ENCODE measurements at places on chromosomes 12 and 14.

GRCh38 chr12:107304588-107305532 lies 211.5 kb upstream of the CRY1 start:
- no peak for DNase-seq

DNA sequence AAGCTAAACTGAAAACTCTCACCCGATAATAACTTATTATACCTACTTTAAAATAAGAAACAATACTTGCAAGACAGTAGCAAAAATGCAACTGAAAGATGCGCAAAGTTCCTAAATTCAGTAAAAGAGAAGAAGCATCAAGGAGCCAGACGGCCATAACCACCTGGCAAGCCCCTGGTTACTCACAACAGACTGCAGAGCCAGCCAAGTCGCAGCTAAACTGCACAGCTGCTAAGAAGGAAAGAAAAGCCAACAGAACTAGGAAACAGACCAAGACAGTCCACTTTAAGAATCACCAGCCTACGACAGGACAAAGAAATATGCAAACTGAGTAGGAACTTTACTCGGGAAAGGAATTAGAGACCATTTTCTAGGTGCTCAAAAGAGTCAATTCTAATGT lies 127.9 kb downstream of the TMTC1 start:
- no peak for DNase-seq

DNA sequence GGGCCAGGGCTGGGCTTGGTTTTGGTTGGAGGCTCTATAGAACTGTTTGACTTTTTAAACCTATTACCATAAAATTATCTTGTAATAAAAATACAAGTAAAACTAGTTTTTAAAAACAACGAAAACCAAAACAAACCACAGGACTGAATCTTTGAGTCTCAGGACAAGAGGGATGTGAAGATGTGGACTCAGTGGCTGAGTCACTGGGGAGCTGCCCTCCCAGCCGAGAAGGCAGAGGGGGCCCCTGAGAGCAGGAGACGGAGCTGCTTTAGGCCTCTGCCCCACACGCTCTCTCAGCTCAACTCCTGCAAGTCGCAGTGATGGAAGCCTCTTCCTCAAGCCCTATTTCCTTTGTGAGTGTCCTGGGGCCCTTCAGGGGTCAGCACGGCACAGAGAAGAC lies 59.0 kb downstream of the CDC42BPB start:
- DNase-seq: no peak

DNA sequence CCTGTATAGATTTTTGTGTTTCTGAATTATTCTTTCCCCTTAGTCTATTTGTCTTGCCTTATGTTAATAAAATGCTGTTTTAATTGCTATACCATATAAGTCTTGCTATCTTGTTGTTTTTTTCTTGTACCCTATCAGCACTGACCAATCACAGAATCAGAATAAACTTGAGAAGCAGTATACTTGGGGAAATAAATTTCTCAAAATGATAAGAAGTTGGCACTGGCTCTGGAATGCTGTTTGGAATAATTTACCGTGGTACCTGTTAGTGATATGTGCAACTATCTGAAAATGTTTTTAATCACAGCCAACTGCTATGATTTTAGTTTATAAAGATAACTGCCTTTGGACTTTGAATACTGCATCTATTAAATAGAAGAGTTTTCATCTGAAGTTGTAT lies 37.9 kb upstream of the EPS8 start:
- DNase-seq: no peak

GRCh38 chr12:25256005-25256404 lies 5.3 kb upstream of the KRAS start:
- no peak for DNase-seq

- no peak for DNase-seq
Measured at GRCh38 chr12:61018571-61018970, 1241.6 kb upstream of the USP15 start.

DNA sequence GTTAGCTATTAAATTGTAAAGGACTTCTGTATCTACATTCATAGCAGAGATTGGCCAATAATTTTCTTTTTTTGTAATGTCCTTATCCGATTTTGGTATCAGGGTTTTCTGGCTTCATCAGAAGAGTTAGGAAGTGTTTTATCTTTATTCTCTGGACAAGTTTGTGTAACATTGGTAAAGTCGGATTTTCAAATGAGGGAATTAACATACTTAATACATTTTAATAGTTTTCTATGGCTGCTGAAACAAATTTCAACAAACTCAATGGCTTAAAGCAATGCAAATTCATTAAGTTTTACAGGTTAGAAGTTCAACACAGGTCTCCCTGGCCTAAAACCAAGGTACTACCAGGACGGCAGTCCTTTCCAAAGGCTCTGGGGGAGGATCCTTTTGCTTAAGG lies 13.2 kb upstream of the SLC8A3 start:
- DNase-seq: no peak

DNA sequence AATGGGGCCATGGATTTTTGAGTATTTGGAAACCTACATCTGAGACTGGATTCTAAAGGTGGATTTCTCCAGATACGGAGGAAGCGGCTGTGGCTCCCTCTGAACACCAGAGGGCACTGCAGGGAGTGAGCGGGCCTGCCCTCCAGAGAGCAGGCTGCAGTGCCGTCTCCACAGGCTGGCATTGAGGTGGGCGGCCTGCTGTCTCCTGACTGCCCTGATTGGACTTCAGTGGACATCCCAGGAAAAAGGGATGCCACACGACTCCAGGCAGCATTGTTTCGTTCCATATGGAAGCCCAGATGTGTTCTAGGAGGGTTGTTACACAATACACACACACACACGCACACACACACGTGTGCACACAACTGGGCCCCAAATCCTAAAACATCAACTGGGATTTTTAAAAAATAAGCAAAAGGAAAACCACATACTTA lies 20.9 kb upstream of the ANO2 start:
- DNase-seq: peak; percentile 58

GRCh38 chr12:108337235-108338223 lies 1.6 kb downstream of the CMKLR1 start:
- DNase-seq: peak; percentile 82

DNA sequence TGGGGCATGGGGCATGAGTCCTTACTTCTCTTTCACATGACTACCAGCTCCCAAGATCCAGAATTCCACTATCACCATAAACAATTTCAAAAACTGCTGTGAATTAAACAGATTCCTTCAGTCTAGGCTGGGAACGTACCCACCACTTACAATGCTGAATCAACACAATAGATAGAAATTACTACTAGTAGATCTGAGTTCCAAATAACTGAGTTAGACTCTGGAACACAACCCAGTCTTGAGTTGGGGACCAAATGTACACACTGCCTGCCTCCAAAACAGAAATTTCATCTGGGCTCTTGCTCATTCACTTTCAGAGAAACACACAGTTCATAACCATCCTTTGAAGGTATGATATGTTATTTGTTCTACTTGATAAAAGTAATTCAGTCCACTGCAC lies 8.9 kb downstream of the CORO1C start:
- no peak for DNase-seq

- DNase-seq: no peak
Measured at GRCh38 chr14:90505531-90505930, 108.7 kb downstream of the CALM1 start.

DNA sequence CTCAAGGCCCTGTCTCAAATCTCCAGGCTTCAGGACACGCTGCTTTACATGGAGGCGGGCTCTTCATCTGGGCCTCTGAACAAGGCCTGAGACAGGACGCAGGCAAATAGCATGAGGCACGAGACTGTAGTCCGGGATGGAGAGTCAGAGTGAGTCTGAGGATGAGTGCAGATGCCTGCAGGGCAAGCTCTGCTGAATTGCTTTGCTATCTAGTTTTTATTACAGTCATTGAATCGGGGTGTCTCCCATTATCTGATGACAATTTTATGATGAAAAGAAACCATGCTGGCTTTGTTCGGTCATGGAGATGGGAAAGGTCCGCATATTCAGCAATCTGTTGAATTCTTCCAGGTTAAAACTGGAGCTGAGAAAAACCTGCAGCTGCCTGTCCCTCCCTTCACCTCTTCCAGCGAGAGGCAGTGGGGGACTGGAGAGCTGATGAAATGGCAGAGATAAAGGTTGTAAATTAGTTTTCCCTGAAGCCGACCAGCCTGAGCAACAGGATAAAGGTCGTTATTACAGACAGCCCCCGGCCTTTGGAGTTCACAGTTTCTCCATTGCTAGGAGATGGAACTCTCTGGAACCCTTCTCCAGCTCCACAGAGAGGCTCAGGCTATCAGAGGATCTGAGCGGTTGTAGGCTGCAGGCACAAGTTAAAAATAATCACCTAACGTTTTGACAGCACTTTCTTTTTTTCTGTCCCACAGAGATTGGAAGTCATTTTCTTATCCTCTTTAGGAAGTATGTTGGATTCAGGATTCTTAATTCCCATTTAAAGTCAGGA lies 1.3 kb upstream of the ADGRD1 start:
- DNase-seq: no peak

DNA sequence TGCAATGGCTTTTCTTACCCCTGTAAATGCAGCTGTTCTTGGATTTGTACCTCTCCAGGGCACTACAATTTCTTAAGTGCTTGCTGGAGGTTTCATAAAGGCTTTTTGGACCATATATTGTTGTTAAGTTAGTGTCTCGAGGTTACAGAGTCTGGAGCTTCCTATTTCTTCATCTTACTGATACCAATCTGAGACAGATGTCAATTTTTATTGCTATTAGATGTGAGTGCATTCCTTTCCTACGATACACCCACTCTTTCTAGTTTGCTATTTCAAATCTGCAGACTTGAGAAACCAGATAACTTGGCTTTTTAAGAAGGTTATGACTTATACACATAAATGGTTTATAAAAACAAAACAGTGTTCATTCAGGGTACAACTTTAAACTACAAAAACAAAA lies 2.1 kb downstream of the NOXRED1 start:
- DNase-seq: no peak

DNA sequence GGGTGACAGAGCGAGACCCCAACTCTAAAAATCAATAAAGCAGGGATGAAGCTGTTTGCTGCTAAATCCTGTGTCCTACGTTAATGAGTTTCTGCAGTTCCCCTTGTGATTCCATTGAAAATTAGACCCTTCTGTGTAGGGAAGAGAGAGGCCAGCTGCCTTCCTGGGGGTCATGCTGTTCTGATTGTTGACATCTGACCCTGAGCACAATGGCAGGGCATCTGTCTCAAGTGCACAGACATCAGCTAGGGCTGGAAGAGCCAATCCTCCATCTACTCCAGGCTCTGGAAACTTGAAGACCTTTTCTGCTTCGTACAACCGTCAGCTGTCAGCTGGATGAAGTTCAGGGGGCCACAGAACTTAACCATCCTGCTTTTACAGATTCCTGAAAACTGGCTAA lies 10.1 kb downstream of the FBXL14 start:
- no peak for DNase-seq

DNA sequence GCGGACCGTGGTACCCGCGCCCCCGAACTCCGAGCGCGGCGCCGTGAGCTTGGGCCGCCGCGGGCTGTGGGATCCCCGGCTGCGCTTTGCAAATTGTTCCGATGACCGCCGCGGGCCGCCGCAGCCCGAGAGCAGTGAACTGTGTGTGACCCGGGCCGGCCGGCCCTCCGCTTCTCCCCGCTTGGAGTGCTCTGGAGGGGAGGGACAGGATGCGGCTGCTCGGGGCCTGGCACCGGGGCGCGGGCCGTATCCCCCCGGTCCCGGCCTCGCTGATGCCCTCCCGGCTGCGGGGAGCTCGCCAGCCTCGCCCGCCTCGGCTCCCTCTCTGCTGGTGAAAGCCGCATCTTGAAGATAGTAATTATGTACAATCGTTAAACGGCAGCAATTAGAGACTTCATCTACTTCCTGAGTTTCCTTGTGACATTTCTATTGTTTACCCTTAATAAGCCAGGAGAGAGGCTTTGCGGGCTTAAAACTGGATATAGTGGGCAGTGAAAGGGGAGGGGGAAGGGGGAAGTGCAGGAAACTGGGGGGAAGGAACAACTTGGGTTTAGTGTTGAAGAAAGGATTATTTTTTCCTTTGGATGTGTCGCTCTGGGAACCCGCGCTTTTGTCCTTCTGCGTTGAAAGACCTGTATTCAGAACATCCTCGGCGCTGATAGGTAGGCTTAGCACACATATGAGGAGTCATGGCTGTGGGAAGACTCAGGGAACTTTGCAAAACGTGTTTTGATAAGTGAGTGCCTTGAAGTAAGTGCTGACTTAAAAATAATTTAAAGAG lies 1.2 kb downstream of the PELI2 start:
- DNase-seq: peak; percentile 47

- peak; percentile 9 for DNase-seq
Measured at GRCh38 chr12:80807640-80808288, 91.1 kb downstream of the MYF5 start.

DNA sequence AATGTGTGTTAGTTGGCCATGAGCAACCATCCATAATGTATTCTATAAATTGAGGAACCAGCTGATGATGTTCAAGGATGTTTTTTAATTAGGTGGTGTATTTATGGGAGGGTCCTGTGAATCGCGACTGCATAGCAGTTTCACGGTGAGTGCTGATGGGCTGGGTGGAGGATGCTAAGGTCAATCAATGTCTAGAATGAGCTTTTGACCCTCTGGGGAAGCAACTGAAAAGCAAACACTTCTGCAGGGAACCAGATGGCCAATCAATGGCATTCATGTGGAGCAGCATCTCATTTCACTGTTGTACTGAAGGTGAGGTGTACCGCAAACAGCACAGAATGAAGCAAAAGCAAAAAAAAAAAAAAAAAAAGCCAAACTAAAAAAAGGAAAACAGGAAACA lies 676.1 kb upstream of the TMEM132C start:
- no peak for DNase-seq

GRCh38 chr12:104455578-104456416 lies 951 bp upstream of the CHST11 start:
- DNase-seq: peak; percentile 32

- DNase-seq: no peak
Measured at GRCh38 chr14:46999661-47000060, 348.1 kb upstream of the RPL10L start.

- DNase-seq: no peak
Measured at GRCh38 chr12:120849765-120850164, 54.4 kb downstream of the SPPL3 start.

DNA sequence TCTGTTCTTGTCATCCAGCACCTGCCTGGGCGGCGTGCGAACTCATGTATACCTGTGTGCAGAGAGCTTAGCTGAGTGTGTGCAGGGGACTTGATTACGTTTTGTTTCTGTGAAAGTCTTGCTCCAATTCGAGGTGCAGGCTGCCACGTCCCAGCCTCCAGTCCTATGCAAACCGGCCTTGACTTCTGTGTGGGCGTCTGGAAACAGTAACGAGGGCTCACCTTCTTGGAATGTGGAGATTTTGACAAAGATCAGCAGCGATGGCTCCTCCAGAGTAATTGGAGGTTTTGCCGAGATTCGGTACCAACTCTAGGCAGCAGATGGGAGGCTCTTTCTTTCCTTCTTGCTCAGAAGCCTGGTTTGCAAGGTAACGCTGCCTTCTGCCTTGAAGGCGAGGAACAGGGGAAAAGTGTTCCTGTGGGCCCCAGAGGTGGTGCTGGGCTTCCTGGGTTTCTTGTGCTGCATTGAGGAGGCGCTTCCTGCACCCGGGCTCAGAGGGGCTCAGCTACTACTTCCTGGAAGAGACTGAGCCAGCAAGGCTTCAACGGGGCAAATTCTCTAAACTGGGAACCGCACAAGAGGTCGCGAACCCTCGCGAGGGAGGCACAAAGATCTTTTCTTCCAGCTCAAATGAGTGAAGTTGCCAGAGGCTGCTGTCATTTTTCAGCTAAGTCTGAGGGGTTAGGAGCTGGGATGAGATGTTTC lies 249.0 kb downstream of the AACS start:
- no peak for DNase-seq

- DNase-seq: peak; percentile 49
Measured at GRCh38 chr14:103019826-103020225, 37.5 kb downstream of the CDC42BPB start.
